ENCODE measurements at places on chromosomes 6 and 20. TPM values are rescaled to one million over a fixed set of nuclear protein-coding genes. Genes with fewer than 3 reads are reported as not detected.

GRCh38 chr6:129320892-129321291, 389.1 kb downstream of the ARHGAP18 start:
- no peak for DNase-seq

- DNase-seq, result no peak
These were observed 7.0 kb downstream of the KAT14 start for GRCh38 chr20:18144541-18145099.

The MARCKS gene
- 251 TPM for polyA plus RNA-seq

The OR5V1 gene
- not detected for polyA plus RNA-seq

- DNase-seq, result no peak
These were observed 40.1 kb downstream of the TRAF3IP2 start for GRCh38 chr6:111565326-111566221.

- DNase-seq, result no peak
These were observed 14.4 kb downstream of the MKKS start for GRCh38 chr20:10419550-10420133.

DNA sequence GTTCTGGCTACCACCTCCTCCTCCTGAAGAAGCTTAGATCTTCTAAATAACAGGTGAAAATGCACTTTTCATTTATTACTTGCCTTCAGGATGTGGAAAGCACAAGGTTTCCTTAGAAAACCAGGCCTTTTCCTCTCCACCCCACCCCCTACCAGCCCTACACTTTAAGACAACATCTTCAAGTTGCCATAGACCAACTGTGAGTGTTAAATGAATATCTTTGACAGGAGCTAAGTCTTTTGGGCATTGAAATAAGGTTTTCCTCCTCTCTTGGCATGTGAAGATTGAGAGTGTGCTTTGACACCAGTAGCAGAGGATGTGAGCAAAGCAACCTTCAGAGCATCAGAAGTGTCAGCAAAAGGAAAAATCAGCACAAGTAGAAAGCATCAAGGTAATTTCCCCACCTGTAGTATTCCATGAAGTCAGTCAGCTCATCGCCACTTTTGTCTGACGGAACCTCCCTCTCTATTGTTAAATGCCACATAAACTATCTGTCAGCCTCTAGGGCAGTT, 532.3 kb upstream of the MMS22L start:
- DNase-seq, result no peak

DNA sequence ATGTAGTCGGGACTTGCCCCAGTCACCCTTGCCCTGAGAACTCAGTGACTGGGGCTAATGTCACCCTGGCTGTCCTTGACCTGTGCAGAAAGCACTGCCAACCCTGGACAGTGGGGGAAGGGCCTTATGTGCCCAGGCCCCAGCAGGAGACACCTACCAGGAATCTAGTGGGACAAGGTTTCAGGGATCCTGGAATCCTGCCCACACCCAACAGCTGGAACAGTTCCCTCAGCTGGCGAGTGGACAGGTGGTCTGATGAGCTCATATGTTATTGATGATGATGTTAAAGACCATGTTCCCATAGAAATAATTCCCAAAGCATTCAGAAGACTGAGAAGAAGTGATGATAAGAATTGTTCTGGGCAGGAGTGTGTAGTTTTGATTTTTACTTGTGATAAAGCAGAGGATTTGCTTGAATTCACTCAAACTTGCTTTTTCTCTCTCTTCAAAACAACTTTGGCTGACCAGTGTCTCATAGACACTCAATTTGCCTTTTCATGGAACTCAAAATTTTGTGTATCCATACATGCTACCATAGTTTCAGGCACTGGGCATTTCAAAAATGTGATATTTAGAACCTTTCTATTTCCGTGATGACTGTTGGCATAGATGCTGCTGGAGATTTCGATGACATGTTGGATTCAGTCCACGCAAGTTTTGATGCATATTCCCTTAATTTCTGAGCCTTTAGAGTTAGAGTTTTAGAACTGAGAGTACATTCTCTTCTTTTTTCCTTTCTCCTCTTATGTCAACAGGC, 79.3 kb downstream of the SLC22A3 start:
- no peak for DNase-seq

- peak; percentile 5 for DNase-seq
These were observed 657 bp downstream of the NT5DC1 start for GRCh38 chr6:116101302-116101718.

DNA sequence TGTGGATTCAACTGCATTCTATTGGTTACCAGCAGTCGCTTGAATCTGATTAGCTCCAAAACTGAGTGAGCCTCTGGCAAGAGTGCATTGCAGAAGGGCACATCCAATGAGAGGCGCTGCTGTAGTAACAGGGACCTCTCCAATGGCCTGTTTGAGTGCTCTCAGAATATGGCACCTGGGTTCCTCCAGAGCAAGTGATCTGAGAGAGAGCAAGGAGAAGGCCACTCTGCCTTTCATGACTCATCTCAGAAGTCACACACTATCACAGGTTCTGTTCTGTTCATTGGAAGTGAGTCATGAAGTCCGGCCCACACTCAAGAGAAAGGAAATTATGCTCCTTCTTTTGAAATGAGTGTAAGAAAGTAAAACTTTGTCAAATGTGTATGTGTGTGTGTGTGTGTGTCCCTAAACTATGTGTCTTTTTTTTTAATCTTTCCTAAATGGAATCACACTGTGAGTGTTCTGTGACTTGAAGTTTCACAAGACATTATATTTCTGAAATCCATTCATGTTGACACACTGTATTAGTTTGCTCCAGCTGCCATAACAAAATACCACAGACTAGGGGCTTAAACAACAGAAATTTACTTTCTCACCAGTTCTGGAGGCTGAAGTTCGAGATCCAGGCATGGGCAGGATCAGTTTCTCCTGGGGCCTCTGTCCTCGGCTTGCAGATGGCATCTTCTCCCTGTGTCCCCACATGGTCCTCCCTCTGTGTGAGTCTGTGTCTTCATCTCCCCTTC, 138.3 kb upstream of the CDYL start:
- DNase-seq, result no peak

Data from renal pelvis (tissue), 12 donors.